SHP77 treated with DMSO at 0.1 percent for 48 hours (cell line): ENCODE measurements at places on chromosomes 7 and 10.

GRCh38 chr7:69527706-69528105 is 70.6 kb upstream of the AUTS2 start:
- no peak for DNase-seq

DNA sequence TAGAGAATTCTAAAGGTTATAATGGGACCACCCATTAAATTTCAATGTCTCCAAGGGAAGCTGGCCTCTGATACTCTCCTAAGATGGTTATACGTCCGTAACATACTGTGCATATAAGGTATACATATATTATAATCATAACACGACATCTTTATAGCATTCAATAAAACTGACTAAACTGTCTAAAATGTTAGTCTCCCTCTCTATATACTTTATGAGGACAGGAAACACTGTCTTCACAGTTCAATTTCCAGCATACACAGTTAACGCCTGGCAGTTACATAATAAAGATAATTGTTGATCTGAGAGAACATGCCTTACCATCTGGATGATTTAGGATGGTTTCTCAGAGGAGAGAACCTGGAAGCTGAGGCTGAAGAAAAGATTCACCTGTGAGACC is 1.2 kb upstream of the ORC5 start:
- DNase-seq, result no peak

DNA sequence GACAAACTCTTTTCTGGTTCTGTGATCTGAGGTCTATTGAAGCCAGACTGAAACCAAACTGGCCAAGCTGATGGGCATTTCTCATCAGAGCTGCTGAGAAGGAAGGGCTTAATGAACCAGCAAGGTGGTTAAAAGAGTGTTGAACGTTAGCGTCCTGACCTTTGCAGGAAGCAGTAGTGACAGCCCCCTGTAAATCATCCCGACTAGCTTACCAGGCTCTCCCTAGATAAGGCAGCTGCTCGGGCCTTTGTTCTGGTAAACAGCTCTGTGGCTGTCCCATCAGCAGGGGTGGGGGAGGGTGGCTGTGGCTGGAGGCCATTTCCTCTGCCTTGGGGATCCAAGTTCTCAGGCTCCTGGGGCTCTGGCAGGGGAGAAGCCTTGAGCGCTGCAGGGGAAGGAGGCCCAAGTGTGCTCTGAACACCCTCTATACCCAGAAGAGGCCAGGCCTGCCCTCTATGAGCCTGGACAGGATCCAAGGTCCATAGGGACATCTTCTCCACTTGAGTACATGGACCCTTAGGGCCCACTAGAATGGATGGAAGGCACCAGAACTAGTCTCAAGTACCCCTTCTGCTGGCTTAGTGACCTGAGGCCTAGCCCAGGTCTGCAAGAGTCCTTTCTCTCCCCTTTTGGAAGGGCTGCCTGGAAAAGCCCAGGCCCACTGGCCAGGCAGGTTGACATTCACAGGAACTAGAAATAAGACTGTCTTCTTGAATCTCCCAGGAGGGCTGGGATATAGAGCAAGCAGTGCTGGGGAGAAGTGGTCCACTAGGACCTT is 134.6 kb downstream of the ARHGAP22 start:
- DNase-seq, result no peak

DNA sequence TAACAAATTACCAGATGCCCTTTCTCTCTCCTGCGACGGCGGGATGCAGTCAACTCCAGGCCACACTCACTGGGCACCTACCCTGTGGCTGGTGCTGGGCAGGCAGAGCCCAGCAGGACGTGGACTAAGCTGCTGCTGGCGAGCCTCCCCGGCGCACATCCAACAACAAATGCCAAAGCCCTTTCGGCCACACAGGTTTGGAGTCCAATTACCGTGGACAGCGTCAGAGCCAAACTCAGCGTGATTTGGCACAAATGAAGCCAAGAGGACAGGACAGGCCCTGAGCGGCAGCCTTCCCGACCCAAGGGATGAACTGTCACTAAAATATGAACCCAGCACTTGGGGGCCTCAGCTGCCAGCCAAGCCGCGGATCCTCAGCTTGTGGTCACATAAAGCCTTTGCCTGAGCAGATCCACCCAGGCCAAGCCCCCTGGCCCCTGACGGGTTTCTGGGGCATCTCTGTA is 28.4 kb downstream of the DAGLB start:
- DNase-seq, result no peak

DNA sequence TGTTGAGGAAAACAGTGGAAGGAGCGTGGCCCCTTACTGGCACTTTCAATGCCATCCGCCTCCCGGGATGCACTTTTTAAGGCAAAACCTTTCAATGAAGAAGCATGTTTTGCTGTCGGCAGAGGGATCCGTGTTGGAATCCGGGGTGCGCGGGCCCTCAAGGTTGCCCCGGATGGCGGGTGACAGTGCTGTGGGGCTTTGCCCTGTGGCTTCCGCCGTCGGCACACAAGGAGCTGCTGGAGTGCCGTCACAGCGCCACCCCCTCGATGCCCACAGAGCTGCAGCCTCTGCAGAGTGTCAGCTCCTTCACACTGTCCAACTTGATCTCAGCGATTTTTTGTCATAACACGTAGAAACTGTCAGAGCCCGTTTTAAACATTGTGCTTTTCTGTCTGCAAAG is 59.0 kb downstream of the NKX6-2 start:
- DNase-seq, result no peak

DNA sequence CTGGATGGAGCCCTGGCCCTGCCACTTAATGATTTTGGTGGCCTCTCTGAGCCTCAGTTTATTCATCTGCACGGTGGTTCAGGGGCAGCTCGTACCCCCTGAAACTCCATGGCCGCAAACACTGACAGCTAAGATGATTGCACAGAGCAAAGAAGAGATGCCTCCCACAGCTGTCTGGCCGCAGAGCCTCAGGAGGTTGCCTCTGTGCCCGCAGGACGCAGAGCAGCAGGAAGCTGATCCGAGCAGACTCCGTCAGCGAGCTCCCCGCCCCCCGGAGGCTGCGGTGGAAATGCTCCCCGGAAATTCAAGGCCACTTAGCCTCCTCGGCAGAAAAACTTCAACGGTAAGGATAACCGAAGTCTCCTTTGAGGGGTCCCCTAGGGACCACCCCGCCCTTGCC is 30.2 kb upstream of the C10orf53 start:
- DNase-seq, result no peak

- no peak for DNase-seq
These were observed 201.4 kb downstream of the TNS3 start for GRCh38 chr7:47380325-47381133.

DNA sequence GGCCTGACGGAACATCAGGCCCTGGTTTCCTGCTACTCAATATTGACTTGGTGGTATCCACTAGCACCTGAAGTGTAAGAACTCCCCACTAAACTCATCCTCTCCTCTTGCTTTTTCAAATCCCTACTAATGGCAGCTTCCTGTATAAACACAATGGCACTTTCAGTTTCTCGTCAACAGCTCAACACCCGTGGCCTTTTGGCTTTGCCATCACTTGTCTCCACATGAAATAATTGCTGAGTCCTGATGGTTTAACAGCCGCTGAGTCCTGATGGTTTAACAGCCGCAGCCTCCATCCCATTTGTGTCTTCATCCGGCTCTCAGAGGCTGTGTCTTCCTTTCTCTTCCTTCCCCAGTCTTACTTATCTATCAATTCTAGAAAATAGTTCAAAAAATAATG is 261.4 kb upstream of the PITRM1 start:
- no peak for DNase-seq

DNA sequence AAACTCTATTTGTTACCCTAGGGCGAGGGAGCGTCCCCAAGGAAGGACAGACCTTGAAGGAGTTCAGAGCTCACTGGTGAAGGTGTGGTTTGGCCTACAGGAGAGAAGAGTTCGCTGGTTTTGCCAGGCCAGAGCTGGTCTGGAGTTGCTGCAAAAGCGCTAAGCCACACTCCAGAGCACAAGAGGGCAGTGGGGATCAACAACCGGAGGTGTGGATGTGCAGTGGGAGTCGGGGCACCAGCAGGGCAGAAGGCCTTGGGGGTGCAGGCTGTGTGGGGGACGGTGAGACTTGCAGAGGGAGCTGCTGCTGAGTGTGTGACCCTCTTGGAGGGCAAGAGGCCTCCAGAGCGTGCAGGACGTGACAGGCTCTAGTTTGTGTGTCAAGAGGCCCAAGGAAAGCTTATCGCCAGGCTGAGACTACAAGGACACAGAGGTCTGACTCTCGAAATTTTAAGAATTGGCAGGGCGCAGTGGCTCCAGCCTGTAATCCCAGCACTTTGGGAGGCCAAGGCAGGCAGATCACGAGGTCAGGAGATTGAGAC is 14.3 kb upstream of the CUL1 start:
- DNase-seq, result no peak

GRCh38 chr10:24292304-24293293 is 83.7 kb downstream of the KIAA1217 start:
- DNase-seq, result no peak

- DNase-seq, result no peak
These were observed 5.7 kb upstream of the WDR86 start for GRCh38 chr7:151415375-151416105.

DNA sequence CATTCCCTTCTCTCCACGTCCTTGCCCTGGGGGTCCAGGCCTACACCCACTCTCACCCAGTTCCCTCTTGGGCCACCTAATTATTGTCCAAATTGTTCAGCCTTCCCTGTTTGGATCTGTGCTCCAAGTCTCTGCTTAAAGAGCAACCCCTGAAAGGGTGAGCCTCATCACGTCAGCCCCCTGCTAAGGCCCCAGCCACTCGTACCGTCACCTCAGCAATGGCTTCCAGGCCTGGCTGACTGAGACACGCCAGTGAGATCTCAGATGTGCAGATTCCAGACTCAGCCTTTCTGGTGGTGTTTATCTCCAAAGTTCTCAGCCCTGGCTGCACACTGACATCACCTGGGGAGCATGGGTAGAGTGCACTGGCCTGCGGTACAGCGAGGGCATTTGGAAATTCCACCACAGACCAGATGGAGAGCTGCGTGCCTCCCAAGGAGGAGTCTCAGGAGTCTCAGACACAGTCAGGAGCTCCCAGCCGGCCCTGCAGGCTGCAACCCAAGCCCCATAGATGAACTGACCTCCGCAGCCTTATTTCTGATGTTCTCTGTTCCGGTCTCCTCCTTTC is 87.5 kb downstream of the PRKAG2 start:
- DNase-seq, result no peak

DNA sequence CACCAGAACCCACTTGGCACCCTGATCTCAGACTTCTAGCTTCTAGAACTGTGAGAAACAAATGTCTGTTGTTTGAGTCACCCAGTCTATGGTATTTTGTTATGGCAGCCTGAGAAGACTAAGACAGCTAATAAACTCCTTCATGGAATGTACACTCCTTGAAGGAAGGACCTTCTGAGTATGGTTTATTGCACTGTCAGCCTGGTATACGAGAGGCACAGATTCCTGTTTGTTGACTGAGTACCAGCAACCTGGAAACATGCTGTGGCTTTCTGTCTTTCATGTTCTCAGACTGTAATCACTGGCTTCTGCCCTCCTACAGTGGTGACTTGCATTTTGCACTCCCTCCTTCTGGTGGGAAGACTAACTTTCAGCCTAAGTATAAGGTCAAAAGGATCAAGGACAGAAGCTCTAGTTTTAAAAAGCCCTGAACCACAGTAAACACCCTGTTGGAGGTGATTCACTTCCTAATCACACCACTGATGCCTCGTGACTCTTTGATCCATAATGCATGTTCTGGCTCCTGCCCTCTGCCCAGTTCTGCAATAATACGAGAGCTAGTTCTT is 319.0 kb upstream of the NPSR1 start:
- no peak for DNase-seq

GRCh38 chr10:87913156-87913921 is 49.9 kb downstream of the PTEN start:
- no peak for DNase-seq

GRCh38 chr7:113119429-113119828 is 1.1 kb upstream of the SMIM30 start:
- DNase-seq, result no peak

GRCh38 chr10:77301305-77301730 is 336.3 kb downstream of the KCNMA1 start:
- DNase-seq, result no peak

- no peak for DNase-seq
These were observed 11.5 kb downstream of the TACR2 start for GRCh38 chr10:69405221-69405620.

- no peak for DNase-seq
These were observed 918 bp downstream of the NET1 start for GRCh38 chr10:5413012-5413938.

DNA sequence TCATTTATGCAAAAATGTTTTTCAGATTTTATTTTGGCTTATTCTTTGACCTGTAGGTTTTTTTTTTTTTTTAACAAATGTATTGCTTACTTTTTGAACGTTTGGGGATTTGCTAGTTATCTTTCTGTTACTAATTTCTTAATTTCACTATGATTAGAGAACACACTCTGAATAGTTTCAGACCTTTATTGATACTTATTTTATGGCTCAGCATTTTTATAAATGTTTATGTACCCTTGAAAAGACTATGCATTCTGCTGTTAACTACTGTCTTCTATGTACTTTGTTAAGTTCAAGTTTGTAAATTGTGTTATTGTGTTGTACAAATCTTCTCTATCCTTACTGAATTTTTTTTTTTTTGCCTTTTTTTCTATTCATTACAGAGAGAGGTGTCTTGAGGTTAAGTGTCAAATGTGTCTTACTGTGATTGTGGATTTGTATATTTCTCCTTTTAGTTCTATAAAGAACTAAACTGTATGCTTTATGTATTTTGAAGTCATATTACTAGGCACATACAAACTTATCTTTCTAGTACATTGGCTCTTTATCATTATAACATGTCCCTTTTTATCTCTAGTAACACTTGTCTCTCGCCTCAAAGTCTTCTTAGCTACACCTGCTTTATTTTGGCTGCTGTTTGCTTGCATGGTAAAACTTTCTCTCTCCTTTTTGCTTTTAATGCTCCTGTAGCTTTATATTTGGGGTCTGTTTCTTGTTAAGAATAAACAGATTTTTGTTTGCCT is 8.1 kb downstream of the MKLN1 start:
- no peak for DNase-seq

DNA sequence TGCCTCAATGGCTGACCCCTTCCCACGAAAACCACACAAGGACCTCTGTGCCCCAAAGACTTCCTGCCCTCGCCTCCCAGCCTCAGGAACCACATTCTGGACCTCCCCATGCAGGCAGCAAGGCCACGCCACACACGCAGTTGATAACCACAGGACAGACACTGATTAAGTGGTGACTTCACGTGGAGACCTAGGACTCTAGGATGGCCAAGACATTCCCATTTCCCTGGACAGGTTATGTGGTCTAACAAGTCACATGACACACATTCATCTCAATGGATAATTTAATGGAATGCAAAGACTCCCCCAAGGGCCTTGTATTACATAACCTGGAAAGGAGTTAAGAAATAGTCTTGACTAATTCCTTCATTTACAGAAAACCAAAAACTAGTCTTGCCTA is 110.2 kb downstream of the LARP4B start:
- no peak for DNase-seq
